ENCODE measurements at places on chromosomes 7 and 10. TPM values are rescaled to one million over a fixed set of nuclear protein-coding genes. Genes with fewer than 3 reads are reported as not detected.

DNA sequence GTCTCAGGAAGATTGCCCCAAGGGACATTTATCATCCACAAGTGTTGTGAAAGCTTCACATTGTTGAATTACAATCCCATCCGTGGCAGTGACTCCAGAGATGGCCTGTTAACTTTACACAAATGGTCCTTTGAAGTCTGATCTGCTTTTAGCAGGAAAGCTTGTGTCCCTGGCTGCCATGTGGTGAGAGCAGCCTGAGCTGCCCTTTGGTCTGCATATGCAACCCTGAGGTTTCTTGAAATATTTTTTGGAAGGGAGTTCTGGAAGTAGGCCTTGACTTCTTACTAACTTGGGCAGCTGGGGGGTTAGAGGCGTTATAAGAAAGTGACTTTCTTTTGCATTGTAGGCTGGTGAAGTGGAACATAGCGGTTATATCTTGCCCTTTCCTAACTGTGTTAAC is 41.3 kb upstream of the FAM180A start:
- no peaks in the 10 kb centered on the region for H3K4me1 ChIP-seq
- H3K27ac ChIP-seq = no peak overlapping the region
- H3K27me3 ChIP-seq = no peaks in the 10 kb centered on the region
- no peak for DNase-seq

SPDYE5 gene
- not detected for total RNA-seq

DNA sequence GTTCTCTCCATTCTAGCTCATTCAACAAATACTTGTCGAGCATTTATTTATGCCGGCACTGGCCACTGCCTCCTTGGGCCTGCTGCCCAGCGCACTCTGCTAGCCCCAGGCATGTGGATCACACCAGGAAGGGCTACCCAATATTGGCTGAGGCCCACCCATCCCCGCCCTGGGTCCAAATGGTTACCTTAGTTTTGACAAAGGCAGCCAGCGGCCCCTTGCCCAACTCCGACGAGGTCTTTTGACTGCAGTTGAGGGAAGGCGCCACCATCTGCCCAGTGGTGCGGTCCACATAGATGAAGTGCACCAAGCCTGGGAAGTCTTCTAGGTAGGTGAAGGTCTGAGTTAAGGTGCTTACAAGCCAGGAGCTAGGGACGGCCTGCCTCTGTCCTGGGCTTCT is 7.2 kb upstream of the PYROXD2 start:
- no peak overlapping the region for H3K4me3 ChIP-seq
- DNase-seq = no peak
- H3K36me3 ChIP-seq = no peaks in the 10 kb centered on the region
- no peaks in the 10 kb centered on the region for H3K4me1 ChIP-seq
- H3K27me3 ChIP-seq = no peaks in the 10 kb centered on the region
- H3K27ac ChIP-seq = no peak overlapping the region

DNA sequence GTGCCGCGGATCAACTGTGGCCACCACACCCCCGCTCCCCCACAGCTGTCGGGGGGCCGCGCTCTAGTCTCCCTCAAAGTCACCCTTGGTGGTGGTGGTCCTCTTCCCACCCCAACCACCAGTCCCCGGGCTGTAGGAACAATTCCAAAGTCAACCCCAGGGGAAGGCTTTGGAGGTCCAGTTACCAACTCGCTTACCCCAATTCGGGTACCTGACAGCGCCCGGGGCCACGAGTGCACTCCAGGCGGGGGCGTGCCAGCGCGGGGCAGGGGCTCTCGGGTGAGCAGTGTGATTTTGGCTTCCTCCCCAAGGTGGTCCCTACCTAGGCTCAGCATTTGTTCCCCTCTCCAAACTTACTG is 584 bp upstream of the ZMIZ1 start:
- H3K36me3 ChIP-seq = no peaks in the 10 kb centered on the region
- no peak for DNase-seq
- peaks cover 55% of the 10 kb centered on the region for H3K4me1 ChIP-seq
- H3K27me3 ChIP-seq = no peaks in the 10 kb centered on the region

NPSR1 gene
- not detected for total RNA-seq

C7orf33 gene
- not detected for total RNA-seq

FBXL13 gene
- total RNA-seq = not detected

- no peaks in the 10 kb centered on the region for H3K4me1 ChIP-seq
- no peaks in the 10 kb centered on the region for H3K27me3 ChIP-seq
- H3K36me3 ChIP-seq = no peaks in the 10 kb centered on the region
- H3K4me3 ChIP-seq = no peak overlapping the region
- H3K27ac ChIP-seq = no peak overlapping the region
- no peak for DNase-seq
These were observed 62.1 kb downstream of the OR13A1 start for GRCh38 chr10:45253183-45253914.

DNA sequence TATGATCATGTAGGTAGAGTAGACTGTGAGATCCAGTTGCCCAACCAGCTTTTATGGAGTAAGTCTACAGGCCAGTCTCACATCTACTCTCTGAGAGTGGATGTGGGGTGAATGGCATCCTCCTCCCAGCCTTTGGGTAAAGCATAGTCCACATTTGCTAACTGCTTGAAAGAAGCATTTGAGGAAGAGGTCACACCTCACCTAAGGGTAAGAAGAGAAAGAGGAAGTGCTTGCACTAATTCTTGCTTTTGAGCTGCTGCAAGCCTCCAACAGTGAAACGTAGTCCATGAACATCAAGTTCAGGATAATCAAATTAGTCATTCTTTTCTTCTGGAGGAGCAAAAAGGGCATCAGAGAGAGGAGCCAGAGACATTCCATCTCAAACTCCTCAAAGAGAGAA is 93.9 kb upstream of the AGR3 start:
- no peak overlapping the region for H3K4me3 ChIP-seq
- H3K27ac ChIP-seq = no peak overlapping the region
- H3K36me3 ChIP-seq = no peaks in the 10 kb centered on the region
- DNase-seq = no peak
- H3K4me1 ChIP-seq = no peaks in the 10 kb centered on the region
- no peaks in the 10 kb centered on the region for H3K27me3 ChIP-seq

DNA sequence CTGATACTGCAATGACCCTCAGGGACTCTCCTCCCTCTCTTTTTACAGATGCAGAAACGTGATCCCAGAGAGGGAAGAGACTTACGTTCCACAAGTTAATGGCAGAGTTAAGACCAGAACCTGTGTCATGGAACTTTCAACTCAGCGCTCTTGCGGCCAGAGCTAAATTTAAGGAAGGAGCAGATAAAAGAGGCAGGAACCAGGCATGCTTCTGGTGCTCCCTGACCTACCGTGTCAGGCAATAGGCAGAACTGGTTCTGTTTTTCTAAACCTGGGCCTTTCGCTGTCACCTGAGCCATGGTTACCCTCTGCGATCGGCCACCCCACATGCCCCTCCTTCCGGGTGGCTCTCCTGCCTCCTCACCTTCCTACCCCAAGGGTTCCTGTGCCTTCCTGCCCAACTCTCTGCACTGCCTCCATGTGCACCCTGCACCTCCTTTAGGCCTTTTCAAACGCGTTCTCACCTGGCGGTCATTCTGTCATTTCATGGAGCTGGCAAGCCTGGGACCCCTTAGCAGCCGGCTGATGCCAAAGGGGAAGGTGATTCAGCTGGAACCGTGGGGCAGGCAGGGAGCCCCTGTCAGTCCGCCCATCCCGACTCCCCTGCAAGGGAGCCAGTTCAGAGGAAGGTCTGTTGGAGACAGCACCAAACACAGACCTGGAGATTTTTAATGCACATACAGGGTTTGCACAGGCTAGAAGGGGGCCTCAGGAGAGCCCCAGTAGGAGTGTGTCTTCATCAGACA is 7.7 kb upstream of the GBX1 start:
- H3K4me1 ChIP-seq = no peaks in the 10 kb centered on the region
- no peak overlapping the region for H3K4me3 ChIP-seq
- H3K36me3 ChIP-seq = no peaks in the 10 kb centered on the region
- no peak for DNase-seq
- H3K27ac ChIP-seq = no peak overlapping the region

DNA sequence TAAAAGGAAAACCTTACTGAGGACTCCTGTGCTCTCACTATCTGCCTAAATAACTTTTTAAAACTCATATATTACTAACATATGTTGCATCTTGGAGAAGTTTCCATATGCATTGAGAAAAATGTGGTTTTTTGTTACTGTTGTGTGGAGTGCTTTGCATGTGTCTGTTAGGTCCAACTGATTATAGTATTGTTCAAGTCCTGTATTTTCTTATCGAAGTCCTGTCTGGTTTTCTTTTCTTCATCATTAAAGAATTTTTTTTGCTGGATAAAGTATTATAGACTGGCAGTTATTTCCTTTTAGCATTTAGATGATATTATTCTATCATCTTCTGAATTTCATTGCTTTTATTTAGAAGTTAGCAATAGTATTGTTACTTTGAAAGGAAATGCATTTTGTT is 59.5 kb upstream of the ACSM6 start:
- no peaks in the 10 kb centered on the region for H3K36me3 ChIP-seq
- H3K4me3 ChIP-seq = no peak overlapping the region
- no peak overlapping the region for H3K27ac ChIP-seq
- no peaks in the 10 kb centered on the region for H3K4me1 ChIP-seq
- DNase-seq = no peak

PIK3CG gene
- total RNA-seq = 7.4 TPM

DNA sequence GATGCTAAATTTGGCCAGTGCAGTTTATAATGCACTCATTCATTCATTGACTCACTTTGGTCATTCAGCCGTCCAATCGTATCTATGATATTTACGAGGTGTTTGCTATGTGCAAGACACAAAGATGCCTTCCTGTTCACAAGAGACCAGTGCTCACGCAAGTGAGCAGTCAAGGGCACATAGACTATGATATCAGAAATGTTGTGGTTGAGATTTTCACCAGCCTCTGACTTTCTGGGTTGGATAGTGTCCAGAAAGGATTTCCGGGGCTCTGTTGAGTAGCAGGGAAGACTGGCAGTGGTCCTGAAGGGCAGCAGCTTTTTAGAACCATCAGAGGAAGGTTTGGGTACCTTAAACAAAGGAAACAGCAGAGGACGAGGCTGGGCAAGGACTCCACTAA is 191.8 kb downstream of the GALNT17 start:
- H3K27ac ChIP-seq = no peak overlapping the region
- H3K4me3 ChIP-seq = no peak overlapping the region
- H3K27me3 ChIP-seq = no peaks in the 10 kb centered on the region
- no peak for DNase-seq

- H3K27me3 ChIP-seq = no peaks in the 10 kb centered on the region
- no peak overlapping the region for H3K27ac ChIP-seq
- H3K36me3 ChIP-seq = no peaks in the 10 kb centered on the region
- no peak overlapping the region for H3K4me3 ChIP-seq
- H3K4me1 ChIP-seq = no peaks in the 10 kb centered on the region
- no peak for DNase-seq
These were observed 86.7 kb upstream of the GSDME start for GRCh38 chr7:24843821-24844434.

GRCh38 chr7:15867441-15867840 is 181.0 kb upstream of the MEOX2 start:
- H3K36me3 ChIP-seq = no peaks in the 10 kb centered on the region
- H3K4me3 ChIP-seq = no peak overlapping the region
- no peak for DNase-seq
- no peaks in the 10 kb centered on the region for H3K4me1 ChIP-seq
- no peaks in the 10 kb centered on the region for H3K27me3 ChIP-seq
- no peak overlapping the region for H3K27ac ChIP-seq

HPSE2 gene
- not detected for total RNA-seq

OPN4 gene
- total RNA-seq = not detected

DNA sequence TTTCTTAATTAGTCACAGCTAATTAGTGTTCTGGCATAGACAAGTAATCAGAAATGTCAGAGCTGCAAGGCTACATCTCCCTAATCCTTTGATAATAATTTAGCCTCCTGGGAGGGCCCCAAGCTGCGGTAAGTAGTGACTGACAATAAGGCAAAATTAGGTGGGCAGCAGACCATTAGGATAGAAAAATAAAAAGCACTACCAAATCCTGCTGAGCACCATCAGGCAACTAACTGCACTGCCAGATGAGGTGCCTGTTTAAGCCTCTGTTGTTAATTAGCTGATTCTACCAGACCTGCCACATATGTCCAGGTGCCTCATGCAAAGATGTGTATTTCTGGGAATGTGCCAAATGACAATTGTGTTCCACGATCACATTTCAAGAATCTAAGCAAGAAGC is 32.5 kb upstream of the FEZF1 start:
- no peaks in the 10 kb centered on the region for H3K27me3 ChIP-seq
- H3K4me3 ChIP-seq = no peak overlapping the region
- H3K36me3 ChIP-seq = no peaks in the 10 kb centered on the region
- no peak for DNase-seq

GRCh38 chr7:1762238-1762945 is 92.3 kb downstream of the ELFN1 start:
- H3K27ac ChIP-seq = no peak overlapping the region
- H3K27me3 ChIP-seq = no peaks in the 10 kb centered on the region
- no peaks in the 10 kb centered on the region for H3K36me3 ChIP-seq
- H3K4me1 ChIP-seq = no peaks in the 10 kb centered on the region
- no peak for DNase-seq

DNA sequence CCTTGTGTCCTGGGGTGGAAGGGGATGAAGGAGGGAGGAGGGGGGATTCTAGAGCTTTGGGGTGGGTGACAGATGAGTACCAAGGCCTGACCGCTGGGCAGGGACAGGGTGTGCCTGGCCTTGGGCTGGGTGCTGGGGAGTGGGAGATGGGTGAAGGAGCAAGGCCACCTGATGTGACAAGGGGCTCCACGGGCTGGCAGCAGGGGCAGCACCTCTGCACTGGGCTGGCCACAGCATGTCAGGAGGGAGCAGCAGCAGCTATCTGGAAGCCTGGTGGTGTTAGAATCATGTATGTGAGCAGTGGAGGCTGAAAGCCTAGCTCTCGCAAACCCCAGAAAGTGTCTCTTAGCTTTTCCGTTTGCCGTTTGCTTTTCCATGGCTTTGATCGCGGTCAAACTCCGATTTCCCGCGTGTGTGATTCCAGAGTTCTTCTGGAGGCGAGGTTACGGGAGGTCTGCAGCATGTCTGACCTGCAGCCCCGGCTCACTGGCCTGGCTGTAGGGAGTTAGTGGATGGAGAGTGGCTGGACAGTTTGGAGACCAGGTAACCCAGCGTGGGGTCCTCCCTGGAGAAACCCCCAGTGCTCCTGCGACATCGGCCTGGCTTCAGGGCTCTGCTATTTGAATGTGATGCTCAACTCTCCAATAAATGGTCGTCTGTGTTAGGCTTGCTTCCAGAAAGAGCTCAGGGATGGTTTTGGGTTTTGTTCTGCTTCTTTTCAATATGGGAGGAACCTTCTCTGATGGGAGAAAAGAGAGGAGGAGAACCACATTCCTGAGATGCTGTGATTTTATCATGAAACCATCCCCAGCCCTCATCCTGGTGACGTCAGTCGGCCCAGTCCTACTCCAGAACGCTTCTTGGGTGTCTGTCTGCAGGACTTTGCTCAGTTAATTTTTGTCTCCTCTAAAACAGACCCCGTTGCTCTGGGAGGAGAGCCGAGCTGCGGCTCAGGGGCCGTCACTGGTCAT is 105.5 kb downstream of the CUX1 start:
- no peak for DNase-seq
- H3K27ac ChIP-seq = peak overlapping the region; percentile 70
- no peaks in the 10 kb centered on the region for H3K36me3 ChIP-seq
- no peak overlapping the region for H3K4me3 ChIP-seq
- no peaks in the 10 kb centered on the region for H3K4me1 ChIP-seq
- no peaks in the 10 kb centered on the region for H3K27me3 ChIP-seq
